Activated CD4-positive, alpha-beta T cell treated with anti-CD3 and anti-CD28 coated beads, Interleukin-10, Interleukin-2, amounts not matched to agents 100 ng/mL and 50 ng/mL, durations not matched to agents 16 hours and 8 hours (primary cell): ENCODE measurements at places on chromosomes 11 and 22.
A peak's percentile ranks its signal among the peaks of the same experiment; 100 is the strongest.

DNA sequence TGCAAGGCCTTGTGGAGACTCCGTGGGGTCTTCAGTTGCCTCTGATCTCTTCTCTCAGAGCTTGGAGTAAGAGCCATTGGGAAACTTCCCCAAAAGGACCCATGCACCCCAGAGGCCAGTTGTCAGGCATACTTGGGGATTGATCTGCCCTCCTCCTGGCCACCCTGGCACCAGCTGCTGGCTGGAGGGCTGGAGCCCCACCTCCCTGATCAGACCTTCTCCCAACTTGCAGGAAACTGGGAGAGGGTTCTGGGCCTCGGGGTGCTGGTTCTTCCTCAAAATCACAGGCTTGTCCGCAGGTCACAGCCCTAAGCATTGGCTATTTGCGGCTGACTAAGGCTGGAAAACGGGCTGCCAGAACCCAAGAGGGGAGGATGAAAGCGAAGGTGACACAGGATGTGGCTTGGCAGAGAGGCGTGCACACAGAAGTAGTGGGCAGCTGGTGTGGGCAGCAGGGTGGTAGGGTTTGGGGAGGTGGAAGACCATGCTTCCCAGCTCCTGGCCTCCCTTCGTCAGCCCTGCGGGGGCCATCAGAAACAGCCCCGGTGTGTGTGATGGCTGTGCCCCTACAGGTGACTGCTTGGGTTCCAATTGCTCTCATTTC, 1.3 kb upstream of the DGKZ start:
- DNase-seq, result peak; percentile 52

DNA sequence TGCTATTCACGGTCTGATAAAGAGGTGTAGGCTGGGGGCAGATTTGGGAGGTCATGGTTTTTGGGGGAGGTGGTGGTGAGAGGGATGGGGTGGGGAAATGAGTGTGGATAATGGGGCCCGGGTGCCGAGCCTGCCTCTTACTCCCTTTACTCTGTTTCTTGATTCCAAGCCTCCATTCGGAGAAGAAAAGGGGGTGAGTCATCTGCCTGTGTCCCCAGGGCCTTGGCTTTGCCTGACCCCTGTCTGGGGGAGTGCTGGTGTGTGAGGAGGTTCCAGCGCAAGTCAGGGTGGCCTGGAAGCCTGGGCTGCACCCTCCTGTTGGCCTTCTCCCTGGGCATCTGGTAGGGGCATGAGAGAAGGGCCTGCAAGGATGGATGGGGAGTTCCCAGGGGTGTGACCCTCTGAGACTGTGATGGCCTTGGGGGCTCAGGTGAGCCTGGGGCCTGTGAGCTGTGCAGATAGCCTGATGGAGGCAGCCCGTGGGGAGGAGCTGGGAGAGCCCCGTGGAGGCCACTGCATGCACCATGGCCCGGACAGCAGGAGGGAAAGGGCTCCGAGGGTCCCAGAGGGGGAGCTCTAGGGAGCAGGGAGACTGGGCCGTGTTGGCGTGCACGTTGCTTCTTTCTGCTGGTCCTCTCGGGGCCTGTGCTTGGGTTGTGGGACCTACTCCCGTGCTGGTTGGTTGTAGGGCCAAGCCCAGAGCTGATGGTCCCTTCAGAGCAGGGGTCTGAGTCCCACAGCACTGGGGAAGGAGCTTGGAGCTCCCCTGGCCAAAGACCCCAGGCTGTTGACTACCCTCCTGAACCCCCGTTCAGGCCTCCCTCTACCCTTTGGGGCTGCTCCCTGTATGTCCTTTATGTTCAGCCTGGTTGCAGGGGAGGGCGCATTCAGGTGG, 26.3 kb upstream of the ACR start:
- no peak for DNase-seq

DNA sequence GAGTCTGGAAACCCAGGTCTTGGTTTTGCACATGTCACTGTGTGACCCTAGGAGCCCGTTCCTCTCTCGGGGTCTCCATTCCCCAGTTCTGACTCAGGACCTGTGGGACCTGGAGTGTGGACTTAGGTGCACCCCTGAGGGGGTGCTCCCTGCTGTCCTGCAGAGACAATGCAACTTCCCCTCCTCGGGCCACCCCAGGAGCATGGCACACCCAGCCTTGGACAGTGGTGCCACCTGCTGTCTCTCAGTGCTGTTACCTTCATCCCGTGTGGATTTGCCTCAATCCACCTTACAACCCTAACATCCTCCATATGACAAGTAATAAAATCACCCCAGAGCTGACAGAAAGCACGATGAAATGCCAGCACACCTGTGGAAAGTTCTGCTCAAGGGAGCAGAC, 27.5 kb upstream of the CRYBB3 start:
- DNase-seq, result peak; percentile 45

DNA sequence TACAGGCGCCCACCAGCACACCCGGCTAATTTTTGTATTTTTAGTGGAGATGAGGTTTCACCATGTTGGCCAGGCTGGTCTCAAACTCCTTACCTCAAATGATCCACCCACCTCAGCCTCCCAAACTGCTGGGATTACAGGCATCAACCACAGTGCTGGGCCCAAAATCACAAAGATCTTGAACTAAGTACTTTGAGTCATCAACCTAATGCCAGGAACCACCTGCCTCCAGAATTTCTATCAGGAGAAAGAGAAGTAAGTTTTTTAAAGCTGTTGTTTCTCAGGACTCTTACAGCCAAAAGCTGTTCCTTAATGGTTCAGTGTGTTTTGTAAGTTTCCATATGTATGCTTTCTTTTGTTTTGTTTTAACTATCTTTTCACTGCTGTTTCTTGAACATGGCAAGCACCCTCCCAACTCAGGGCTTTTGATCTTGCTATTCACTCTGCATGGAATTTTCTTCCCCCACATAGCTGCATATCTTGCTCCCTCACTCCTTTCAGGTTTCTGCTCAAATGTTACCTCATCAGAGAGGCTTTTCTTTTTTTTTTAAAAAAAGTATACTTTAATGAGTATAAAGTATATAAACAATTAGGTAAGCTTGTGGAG, 6.0 kb upstream of the PAK1 start:
- no peak for DNase-seq

DNA sequence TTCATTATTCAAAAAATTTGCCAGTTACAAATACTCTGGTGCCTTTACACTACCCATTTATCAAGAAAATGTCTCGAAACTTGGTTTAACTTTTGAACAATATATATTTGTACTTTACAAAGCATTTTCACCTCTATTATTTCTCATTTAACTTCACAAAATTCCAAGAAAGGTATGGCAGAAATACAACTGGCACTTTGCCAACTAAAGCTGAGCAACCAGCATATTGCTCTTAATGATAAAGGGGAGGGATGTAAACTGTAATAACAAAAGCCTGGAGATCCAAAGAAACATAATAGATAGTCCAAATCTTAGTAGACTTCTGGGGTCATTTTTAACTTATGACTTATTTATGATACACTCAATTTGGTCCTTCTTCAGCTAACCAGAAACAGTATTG, 7.7 kb downstream of the PITPNB start:
- DNase-seq, result no peak

GRCh38 chr11:28730336-28730735, 622.1 kb downstream of the METTL15 start:
- no peak for DNase-seq

- no peak for DNase-seq
Measured at GRCh38 chr22:24002272-24002671, 3.0 kb downstream of the GSTT4 start.

DNA sequence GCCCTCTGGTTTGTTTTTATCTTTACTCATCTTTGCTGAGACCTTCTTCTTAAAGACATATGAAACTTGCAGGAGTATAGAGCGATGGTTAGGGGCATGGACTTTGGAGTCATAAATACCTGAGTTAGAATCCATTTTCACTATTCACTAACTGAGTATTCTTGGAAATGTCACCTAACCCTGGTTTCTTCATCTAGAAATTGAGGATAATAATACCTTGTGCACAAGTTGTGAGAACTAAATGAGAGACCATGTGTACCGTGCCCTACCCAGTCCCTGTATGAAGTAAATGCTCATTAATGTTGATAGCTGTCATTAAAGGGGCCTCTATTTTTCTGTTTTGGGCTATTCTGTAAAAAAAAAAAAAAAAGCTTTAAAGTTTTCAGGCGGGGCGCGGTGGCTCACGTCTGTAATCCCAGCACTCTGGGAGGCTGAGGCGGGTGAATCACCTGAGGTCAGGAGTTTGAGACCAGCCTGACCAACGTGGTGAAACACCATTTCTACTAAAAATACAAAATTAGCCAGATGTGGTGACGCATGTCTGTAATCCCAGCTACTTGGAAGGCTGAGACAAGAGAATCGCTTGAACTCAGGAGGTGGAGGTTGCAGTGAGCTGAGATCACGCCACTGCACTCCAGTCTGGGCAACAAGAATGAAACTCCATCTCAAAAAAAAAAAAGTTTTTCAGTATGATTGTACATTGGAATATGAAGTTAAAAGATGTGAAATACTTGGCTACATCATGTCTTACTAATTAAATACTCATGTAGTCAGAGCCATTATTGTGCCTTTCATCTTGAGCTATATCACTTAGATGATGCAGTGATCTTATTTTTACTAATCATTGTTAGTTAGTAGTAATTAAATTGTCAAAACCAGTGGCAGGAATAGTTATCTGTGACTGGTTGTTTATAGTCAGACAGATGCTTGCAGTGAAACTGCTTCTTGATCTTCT, 95.0 kb downstream of the AMOTL1 start:
- peak; percentile 29 for DNase-seq

- DNase-seq, result no peak
Measured at GRCh38 chr11:131370901-131371790, 731 bp downstream of the NTM start.

DNA sequence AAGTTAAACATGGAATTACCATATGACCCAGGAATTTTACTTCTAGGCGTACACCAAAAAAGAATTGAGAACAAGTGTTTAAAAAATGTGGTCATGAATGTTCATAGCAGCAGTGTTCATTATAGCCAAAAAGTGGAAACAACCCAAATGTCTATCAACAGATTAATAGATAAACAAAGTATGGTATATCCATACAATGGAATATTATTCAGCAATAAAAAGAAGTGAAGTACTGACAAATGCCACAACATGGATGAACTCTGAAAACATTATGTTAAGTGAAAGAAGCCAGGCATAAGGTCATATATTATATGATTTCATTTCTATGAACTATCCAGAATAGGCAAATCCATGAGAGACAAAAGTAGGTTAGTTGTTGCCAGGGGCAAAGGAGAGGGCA, 141.7 kb upstream of the NAV2 start:
- DNase-seq, result no peak

GRCh38 chr11:43992834-43993637, 50.6 kb downstream of the C11orf96 start:
- no peak for DNase-seq

GRCh38 chr11:125407046-125407445, 89.0 kb downstream of the FEZ1 start:
- DNase-seq, result no peak

DNA sequence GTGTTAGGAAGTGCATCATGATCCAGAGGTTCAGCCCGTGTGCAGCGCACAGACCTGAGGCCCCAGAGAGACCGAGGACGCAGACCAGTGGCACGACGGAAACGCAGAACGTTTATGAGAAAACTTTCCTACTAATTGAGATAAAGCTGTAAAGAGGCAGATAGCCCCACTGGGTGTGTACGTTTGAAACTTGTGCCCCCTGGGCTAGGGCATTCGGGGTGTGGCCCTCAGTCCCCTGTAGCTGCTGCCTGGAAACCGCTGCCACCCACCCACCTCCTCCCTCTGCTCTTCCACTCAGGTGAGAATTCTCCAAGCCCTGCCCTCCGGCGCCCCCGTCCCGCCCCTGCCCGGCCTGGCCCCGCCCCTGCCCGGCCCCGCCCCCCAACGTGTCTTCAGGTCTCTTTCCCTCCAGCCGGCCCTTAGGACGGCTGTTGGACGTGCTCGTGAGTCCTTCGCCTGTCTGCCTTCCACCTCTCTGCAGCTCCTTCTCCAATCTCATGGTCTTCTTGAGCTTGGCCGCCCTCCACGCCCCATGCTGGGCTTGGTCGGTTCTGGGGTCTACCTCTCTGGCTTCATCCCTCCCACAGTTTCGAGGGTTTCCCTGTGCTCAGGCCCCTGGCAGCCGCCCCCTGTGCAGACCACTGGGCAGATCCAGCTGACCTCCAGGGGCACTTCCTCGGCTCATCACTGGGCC, 12.1 kb downstream of the MAPK8IP2 start:
- DNase-seq, result no peak

DNA sequence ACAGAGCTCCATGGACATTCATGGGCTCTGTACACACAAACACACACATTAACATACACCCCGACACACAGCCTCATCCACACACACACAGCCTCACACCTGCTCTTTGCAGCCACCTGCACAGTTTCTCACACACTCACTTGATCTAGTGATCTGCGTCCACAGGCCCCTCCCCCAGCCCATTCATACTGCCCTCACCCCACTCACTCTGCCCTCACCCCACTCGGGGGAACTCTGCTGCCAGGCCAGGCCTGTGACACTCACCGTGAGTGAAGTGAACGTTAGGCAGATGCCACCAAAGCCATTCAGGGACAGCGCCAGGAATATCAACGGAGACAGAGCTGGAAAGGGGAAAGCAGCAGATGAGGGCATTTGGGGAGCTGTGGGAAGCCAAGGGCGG, 15.0 kb downstream of the SLC43A1 start:
- DNase-seq, result no peak

- DNase-seq, result no peak
Measured at GRCh38 chr11:44802347-44802746, 75.6 kb downstream of the TSPAN18 start.

GRCh38 chr11:45527898-45528297, 137.5 kb downstream of the CHST1 start:
- DNase-seq, result peak; percentile 86

- DNase-seq, result peak; percentile 58
Measured at GRCh38 chr11:129117595-129118350, 74.4 kb downstream of the ARHGAP32 start.

DNA sequence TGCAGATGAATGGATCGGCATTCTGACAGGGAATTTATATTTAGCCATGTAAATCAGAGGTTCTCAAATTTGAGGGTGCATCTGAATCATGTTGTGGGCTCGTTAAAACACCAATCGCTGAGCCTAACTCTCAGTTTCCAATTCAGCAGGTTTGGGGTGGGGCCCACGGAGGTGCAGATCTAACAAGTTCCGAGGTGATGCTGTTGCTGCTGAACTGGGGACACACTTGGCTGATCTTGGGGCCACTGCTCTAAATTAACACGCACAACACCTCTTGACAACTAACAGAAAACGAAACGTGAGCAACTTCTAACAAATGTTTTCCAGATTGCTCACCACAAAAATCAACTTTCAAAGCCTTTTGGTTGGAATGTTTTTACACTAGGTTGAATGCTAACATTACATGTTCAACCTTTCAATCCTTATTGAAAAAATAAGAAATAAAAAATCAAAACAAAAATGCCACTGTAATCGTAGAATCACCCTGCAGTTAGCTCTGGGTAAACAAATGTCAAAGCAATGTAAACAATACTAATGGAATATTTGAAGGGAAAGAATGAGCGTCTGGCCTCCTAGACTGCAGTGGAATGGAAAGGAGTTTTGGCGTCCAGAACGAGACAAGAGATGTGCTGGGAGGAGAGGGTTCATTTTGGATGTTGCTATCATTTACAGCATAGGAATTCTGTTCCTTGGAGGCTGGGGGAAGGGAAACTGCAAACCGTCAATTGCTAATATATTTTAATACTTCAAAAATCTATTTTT, 68.3 kb upstream of the SLC6A5 start:
- no peak for DNase-seq
